Hepatocyte (in vitro differentiated cells): ENCODE measurements at places on chromosomes 12 and 14.

DNA sequence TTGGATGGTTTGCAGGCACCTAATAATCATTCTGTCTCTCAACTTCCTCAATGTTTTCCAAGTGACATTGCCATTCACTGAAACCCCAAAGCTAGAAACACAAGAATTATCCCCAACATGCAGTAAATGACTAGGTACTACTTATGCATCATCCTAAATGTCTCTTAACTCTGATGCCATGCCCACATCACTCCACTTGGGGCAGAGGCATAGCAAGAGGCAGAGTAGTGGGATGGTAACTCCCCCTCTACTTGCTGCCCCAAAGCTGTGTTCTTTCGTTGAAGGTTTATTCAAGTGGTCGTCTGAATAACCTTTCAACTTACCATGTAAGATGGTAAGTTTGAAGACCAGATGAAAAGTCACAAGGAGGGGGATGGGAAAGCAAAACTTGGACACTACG is 77.9 kb upstream of the SOX5 start:
- no peak for DNase-seq

DNA sequence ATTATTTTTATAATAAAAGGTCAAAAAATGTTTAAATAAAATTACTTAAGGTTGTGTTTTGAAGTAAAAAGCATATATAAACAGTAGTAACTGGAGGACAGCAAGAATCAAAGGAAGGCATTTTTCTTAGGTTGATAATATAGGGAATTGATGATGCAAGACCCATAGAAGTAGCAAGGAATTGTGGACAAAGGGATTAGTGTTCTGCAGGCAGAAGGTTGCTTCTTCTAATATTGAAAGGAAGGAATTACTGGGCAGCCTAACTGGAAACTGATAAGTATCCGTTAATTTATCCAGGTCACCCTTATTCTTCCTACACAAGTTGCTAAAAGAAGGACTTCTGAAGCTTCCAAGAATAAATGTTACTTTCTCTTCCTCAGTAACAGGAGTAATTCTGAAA is 54.5 kb upstream of the ALX1 start:
- DNase-seq: no peak

- no peak for DNase-seq
Observed at GRCh38 chr12:115097416-115097815, 413.4 kb upstream of the TBX3 start.

GRCh38 chr14:79281244-79282152 is 929.8 kb downstream of the DIO2 start:
- no peak for DNase-seq

GRCh38 chr12:15206338-15206737 is 14.9 kb downstream of the RERG start:
- no peak for DNase-seq

DNA sequence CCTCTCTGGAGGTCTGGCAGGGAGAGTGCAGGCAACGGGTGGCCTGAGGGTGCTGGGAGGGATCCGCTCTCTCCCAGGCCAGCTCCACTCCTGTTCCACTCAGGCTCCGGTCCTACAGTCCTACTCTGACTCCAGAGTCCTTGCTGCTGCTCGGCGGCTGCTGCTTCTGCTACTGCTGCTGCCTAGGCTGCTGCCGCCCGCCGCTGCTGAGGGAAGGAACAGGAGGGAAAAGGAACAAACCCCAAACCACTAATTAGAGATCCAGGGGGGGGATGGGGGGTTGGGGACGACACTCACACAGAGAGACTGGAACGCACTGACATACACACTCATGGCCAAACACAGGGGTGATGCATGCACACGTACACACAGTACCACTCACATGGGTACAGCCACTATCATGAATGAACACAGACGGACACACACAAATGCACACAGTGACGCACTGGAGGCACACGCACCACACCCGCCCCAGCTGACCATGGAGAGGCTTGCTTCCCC is at the start of gene SP7:
TSS of gene SP7 (minus strand) at position 174 of the 501 bp plus-strand sequence. CDS start 708 bp downstream, outside the sequence.
- DNase-seq: no peak

GRCh38 chr12:113870035-113870434 is 96.1 kb downstream of the RBM19 start:
- DNase-seq: no peak

GRCh38 chr12:34163443-34163842 is 141.1 kb downstream of the ALG10 start:
- no peak for DNase-seq

GRCh38 chr12:51399891-51400290 is 8.7 kb upstream of the GALNT6 start:
- peak; percentile 49 for DNase-seq

DNA sequence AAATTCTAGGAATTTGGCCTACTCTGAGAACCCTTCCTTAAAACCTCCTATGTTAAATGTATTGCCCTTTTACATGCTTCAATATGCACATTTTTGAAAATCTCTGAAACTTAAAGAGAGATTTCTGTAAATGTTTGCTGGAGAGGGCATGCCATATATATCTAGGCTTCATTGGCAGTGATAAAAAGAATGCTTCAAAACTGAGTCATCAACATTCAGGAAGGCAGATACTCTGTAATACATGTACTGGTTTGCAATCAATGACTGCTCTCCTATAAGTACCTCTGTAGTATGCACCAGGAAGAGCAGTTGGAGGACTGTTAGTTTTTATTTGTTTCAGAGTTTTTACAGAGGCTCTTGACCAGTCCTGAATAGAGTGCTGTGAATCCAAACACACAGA is 739.9 kb downstream of the SLC16A7 start:
- peak; percentile 18 for DNase-seq

DNA sequence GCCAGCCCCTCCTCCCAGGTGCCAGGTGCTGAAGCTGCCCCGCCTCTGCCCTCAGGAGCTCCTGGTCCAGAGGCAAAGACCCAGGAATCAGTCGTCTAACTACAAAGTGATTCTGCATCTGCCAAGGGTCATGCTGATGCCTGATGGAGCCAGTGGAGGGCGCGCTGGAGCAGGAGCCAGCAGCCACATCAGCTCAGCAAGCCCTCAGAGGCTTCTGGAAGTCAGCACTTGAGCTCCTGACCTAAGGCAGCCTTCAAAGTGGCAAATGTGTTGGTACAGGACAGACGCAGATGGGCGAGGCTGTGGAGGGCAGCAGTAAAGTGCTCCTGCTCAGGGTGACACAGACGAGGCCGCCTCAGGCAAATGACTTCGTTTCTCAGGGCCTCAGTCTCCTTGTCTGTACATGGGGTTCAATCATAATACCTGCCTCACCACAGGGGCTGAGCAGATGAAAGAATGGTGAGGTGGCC is 10.9 kb downstream of the C12orf43 start:
- peak; percentile 65 for DNase-seq

- DNase-seq: peak; percentile 17
Observed at GRCh38 chr12:20463913-20464524, 95.7 kb downstream of the PDE3A start.

GRCh38 chr14:74488786-74489397 is 4.2 kb downstream of the NPC2 start:
- no peak for DNase-seq

DNA sequence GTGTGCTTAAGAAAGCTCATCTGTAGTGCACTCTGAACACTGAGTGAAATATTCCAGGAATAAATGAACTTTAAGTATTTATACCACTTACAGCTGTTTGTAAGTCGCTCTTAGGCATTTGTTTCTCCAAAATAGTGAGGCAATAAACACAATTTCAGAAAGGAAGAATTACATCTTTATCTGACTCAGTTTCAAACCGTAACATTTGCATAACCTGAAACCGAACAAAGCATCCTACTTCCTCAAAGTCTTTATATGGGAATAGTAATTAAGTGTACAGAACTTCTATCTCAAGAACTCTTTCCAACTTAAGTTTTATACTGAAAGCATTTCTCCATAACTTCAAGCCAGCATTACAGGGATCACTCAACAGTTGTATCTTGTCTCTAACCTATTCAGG is 58.4 kb downstream of the SOX5 start:
- DNase-seq: no peak

GRCh38 chr12:11836282-11837151 is 187.0 kb downstream of the ETV6 start:
- no peak for DNase-seq

GRCh38 chr12:74286254-74286653 is 251.4 kb upstream of the ATXN7L3B start:
- no peak for DNase-seq

- DNase-seq: no peak
Observed at GRCh38 chr14:21449899-21450216, 6.1 kb downstream of the CHD8 start.

GRCh38 chr12:91001306-91001705 is 3.5 kb downstream of the EPYC start:
- DNase-seq: no peak

DNA sequence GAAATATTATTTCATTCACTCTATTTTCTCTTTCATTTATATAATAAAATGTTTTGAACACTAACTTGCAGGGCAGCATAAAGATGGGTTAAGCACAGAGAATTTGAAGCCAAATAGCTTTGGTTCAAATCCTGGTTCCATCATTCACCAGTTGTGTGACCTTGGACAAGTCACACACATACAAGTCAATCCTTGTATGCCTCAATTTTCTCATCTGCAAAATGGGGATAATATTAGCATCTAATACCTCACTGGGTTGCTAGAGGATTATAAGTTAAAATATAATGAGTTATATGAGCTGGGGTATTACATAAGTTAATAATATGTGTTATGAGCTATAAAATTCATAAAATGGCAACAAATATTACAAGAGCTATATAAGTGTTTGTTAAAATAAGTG is 94.9 kb downstream of the SOX5 start:
- DNase-seq: no peak

- no peak for DNase-seq
Observed at GRCh38 chr12:53770281-53770680, 18.5 kb upstream of the CISTR start.

- DNase-seq: no peak
Observed at GRCh38 chr14:92486881-92487280, 26.7 kb upstream of the RIN3 start.

GRCh38 chr14:56002876-56003625 is 115.2 kb upstream of the PELI2 start:
- no peak for DNase-seq

DNA sequence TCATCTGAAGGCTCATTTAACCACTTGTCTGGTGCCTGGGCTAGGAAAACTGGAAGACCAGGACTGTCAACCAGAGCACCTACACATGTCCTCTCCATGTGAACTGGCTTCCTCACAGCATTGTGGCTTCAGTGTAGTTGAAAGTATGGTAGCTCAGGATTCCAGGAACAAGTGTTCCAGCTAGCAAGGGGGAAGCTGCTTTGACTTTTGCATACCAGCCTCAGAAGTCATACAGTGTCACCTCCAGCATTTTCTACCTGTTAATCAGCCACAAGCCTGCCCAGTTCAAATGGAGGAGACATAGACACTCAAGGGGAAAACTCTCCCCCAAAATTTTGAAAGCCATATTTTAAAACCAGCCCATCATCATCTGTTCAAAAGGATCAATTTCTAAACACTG is 212.8 kb upstream of the CAND1 start:
- DNase-seq: no peak

DNA sequence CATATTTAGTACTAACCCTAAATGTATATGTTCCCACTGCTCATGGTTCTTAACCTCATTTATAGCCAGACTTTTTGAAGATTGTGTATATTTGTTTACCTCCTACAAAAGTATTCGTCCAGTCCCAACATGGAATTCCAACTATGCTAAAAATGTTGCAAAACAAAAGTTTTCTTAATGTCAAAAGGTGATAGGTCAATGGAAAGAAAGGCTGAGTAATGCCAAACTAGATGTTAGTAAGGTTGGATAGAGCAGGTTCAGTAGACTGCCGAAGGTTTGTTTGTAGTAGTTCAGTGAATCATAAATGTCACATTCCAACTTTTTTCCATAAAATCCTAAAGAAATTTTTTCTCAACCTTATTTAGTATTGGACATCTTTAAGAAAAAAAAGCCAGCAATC is 874.5 kb downstream of the FLRT2 start:
- DNase-seq: no peak

DNA sequence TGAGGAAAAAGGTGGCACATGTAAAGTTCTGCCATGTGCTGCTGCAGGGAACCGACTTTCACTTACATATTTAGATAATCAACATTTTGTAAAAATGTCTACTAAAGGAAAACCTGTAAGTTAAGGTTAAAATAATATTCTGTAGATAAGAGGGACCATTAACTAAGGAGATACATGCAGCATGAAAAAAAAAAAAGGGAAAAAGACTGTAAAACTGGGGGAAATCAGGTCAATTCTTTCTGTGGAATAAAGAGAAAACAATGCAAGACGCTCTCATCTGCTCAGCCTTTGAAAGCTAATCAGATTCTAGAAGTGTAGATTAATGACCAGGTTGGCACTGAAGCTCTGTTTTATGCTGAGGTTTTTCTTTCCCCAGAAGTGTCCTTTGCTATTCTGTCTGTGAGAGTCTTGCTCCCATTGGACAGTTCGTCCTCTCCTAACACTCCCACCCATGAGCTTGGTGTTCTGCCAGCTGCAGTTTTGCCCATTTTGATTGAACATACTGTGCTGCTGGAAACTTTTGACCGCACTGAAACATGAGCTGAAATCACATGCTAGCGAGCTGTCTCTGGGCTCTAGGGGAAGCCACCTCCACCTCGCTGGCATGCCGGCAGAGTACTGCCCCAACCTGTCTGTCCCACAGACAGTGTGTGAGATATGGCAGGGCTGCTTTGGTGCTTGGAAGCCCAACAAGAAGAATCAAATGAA is 39.7 kb downstream of the PPTC7 start:
- DNase-seq: peak; percentile 58
